ENCODE measurements at places on chromosomes 12 and 14.

DNA sequence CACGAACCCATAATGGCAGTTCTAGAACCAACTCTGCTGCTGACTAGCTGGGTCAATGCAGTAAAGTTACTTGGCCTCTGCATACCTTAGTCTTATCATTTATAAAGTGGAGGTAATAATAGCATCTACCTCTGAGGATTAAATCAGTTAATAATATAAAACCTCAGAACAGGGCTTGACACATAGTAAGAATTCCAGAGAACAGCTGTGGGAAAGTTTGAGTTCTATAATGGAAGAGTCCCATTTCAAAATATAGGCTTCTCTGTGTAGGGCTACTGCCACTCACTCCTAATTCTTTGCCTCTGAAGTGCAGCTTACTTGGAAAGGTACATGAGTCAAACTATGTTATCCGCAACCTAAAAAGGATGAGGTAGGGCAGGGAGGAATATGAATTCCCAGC is 269.2 kb upstream of the PRKD1 start:
- no peak for DNase-seq

GRCh38 chr14:76773188-76773885 is 12.1 kb downstream of the VASH1 start:
- peak; percentile 17 for DNase-seq

DNA sequence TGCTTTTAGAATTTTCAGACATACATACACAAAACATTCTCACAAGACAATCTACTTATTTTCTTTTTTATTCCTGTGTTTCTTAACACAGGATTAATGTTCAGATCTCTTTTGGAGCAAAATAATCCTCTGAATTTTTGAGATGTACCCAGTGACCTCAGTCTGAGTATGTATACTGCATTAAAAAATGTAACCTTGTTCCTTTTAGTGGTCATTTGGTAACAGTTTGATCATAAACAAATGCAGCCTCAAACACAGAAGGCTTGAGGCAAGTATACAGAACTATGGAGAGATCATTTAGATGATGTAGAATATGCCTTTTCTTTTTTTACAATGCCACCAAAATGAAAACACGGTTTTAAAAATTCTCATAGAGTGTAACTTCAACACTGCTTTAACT is 9.7 kb downstream of the HIF1A start:
- DNase-seq: no peak

DNA sequence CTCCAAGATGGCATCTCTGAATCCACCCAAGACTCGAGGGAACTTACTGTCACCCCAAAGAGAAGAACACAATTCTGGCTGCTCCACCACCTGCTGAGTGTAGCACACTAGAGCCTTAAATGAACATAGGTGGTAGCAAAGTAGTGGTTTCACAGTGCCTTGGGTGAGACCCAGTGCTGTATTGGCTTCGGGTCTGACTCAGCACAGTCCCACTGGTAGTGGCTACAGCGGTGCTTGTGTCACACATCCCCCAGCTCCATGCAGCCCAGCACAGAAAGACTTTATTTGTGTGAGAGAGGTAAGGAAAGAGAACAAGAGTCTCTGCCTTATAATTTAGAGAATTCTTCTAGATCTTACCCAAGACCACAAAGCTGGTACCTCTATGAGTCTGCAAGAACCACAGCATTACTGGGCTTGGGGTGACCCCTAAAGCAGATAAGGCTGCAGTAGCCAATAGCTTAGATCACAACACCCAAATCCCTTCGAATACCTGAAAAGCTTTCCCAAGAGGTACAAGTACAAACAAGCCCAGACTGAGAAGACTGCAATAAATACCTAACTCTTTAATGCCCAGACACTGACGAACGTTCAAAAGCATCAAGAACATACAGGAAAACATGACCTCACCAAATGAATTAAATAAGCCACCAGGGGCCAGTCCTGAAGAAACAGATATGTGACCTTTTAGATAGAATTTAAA is 83.3 kb upstream of the SLC38A4 start:
- no peak for DNase-seq

DNA sequence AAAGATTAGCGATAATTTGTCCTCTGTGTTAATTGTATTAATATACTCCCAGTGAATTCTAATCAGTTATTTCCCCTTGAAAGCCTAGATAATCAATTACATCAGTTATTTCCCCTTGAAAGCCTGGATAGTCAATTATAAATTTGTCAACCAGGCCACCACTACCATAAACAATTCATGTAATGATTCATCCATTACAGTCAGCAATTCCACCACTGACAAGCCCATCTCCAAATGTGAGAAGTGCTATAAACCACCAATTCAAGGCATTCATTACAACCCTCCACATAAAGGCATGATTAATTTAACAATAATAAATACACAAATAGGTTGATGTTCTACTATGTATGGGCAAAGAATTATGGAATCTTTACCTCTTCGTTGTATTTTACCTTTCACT is 40.9 kb downstream of the INTS13 start:
- no peak for DNase-seq

DNA sequence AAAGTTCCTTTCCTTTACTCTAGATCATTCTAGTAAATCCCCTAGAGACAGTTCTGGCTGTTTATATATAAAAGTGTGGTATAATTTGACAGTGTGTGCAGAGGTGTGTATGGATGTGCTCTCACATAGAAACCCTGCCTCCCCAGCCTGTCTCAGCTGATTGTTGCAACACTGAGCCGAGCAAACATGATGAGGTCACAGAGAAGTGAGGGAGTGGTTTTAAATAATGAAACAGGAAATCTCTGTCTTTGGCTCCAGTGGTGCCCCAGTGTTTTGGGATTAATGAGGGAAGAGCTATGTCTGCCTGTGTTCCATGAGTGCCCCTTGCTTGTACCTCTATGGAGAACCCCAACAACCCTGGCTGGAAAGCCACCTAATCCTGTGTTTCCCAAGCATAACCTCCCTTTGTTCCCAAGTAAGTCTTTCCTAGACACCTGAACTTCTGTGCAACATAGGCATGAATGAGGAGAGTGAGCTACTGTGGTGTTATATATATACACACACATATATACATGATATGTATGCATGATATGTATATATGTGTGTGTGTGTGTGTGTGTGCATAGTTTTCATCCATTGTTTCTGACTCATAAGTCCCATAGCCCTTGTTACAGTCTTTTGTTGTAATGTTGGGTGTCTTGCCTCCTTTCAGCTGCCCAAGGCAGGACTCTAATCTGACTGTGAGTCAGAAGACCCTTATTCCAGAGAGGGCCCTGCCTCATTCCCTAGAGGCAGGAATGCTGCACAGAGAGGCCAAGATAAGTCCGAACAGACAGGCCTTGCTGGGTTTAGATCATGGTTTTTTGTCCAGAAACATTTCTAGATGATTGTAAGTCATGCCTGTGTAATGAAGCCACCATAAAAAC is 18.0 kb downstream of the TRAF3 start:
- peak; percentile 42 for DNase-seq

GRCh38 chr12:27733052-27733656 is 22.5 kb downstream of the MRPS35 start:
- peak; percentile 31 for DNase-seq

DNA sequence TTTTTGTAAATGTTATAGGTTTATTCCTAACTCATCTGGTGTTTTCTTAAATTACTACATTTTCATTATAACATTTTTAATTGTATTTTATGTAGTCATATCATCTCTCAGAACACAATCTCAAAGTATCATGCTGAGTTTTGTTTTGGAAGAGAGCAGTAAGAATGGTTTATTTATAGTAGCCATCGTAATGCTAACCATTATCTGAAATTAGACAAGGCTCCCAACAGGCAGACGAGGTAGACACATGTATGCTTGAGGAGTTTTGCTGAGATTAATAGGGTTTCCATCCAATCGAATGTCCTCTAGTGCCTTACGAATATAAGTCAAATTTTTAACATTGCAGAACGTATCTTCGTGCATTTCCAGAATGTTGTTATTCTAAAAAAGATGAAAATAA is 9.0 kb upstream of the CCER1 start:
- DNase-seq: no peak

DNA sequence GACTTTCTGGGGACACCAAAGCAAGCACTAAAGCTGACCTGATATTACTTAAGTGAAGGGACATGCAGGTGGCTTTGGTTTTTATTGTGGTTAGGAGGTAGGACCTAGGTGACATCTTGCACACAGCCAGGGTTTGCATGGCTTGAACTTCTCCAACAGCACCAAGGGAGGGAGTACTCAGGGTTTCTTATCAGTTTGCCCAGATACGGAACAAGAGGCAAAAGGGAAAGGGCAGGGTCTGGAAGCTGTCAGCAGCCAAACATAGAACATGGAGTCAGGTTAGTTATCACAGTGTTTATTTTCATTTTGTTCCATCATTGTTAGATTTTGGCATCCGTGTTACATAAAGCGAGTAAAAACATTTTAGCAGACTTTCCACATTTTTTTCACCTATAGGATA is 186.3 kb upstream of the CLEC14A start:
- no peak for DNase-seq

DNA sequence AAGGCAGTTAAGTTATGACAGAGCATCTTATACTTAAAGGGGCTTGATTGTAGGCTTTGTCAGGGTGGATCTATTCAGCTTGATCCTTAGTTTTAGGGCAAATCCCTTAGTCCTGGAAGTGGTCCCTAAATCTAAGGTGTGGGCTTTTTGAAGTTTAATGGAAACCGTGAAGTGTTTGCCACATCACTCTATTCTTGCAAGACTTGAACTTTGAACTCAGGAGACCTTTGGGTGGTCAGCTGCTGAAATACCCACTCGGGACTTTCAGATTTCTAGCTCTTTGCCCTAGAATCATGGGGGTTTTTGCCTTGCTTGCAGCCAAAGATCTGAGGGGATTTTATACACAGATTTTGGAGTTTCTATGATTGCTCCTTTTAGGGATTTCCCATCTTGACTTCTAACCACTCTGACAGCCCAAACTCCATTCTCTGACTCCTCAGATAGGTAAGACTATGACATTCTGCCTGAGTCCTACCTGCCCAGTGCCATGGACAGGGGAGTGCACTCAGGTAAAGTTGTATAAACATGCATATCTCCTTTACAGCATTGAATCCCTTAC is 39.9 kb downstream of the SNAPC1 start:
- DNase-seq: no peak

GRCh38 chr12:57473392-57473791 is 6.3 kb downstream of the ARHGAP9 start:
- DNase-seq: no peak

DNA sequence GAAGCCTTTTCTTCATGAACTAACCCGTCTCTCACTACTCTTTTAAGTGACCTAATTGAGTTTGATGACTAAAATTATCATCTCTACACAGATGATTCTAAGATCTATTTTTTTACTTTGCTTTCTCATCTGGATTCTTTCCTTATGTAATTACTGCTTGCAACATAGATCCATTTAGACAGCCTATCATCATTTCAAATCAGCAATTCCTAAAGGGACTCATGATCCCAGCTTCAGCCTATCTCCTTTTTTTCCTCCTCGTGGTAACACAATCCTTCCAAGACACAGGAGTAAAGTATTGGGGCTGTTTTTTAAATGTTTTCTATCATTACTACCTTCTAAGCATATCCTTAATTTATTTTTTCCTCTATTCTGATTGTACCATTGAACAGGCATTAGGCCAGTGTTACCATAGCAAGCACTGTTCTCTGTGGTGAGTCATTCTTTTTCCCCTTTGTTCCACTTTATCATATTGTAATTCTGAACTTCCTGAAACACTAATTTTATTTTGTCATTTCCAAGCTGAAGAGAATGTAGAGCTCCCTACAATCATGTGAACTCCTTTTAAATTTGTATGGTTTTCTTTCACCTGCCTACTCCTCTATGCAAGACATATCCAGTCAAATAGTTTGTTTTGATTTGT is 190.4 kb upstream of the FAR2 start:
- DNase-seq: no peak

GRCh38 chr12:114238808-114239207 is 167.1 kb downstream of the TBX5 start:
- DNase-seq: no peak

GRCh38 chr12:27639265-27639664 is 57.0 kb upstream of the REP15 start:
- no peak for DNase-seq

DNA sequence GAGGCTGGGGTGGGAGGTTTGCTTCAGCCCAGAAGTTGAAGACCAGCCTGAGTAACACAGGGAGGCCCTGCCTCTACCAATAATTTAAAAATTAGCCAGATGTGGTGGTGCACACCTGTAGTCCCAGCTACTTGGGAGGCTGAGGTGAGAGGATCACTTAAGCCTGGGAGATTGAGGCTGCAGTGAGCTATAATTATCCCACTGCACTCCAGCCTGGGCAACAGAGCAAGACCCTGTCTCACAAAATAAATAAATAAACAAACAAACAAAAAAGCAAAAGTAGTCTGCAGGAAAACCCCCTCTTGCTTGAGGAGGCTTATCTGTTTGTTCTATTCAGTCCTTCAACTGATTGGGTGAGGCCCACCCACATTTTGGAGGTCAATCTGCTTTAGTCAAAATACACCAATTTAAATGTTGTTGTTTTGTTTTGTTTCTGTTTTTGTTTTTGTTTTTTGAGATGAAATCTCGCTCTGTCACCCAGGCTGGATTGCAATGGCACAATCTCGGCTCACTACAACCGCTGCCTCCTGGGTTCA is 24.9 kb upstream of the TXNRD1 start:
- no peak for DNase-seq

GRCh38 chr14:55724736-55725135 is 144.7 kb downstream of the KTN1 start:
- no peak for DNase-seq

Data from HS-27A (cell line).